Endothelial cell of umbilical vein (primary cell): ENCODE measurements at places on chromosomes 7 and 10. TPM values are rescaled to one million over a fixed set of nuclear protein-coding genes. Genes with fewer than 3 reads are reported as not detected.

DNA sequence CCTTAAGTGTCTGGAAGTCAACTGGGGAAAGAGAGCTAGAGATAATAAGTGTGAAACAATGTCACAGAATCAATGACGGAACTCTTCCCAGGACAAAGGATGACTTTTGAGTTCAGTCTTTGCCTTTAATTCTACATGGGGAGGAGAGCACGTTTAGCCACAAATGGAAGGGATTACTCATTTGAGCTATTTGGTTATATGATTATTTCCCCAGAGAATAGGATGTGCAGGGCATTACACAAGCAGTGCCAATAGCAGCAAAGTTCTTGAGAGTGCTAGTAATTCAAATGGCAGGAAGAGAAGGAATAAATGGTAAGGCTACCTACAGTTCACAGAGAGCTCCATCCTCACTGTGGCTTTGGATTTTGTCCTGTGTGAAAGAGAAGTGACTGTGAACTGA lies 6.0 kb downstream of the EGFR start:
- no peak for DNase-seq

- DNase-seq = no peak
Observed at GRCh38 chr10:47310090-47310505, 10.1 kb downstream of the GDF10 start.

GRCh38 chr7:121352323-121352722 lies 23.5 kb downstream of the WNT16 start:
- DNase-seq = no peak

GRCh38 chr10:24929056-24929544 lies 23.3 kb downstream of the PRTFDC1 start:
- no peak for DNase-seq

DNA sequence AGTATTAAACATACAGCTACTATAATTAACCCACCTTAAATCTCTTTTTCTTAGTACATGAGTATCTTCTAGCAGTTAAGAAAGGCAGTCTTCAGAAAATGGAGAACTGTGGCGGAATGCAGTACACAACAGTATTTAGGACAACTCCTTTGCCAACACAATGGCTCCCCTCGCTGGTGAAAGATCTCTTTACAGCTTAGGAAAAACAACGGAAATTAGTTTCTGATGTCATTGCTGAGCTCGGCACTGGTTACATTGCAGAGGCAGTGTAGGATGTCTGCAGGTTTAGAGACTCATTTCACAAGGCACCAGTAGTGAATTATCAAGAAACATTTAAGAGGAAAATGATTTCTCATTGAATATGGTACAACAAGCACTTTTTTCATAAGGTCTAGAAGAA lies 43.4 kb downstream of the GLRX3 start:
- peak; percentile 82 for DNase-seq

DNA sequence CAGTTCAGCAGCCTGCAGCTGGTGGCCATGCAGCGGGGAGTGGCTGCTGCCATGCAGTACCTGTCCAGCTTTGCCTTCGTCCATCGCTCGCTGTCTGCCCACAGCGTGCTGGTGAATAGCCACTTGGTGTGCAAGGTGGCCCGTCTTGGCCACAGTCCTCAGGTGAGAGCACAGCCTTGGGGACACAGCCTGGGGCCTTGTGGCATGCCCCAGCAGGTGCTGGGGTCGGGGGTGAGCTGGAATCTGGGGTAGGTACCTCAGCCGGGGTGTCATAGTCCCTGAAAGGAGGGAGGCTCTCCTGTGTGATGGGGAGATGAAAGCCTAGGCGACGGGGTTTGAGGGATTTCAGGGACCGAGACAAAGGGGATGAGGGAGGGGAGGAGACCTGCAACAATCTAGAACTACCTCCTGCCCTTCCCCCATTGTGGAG lies 14.1 kb downstream of the EPHB6 start:
- no peak for DNase-seq

- DNase-seq = no peak
Observed at GRCh38 chr7:6170571-6171531, 101.6 kb downstream of the CYTH3 start.

DNA sequence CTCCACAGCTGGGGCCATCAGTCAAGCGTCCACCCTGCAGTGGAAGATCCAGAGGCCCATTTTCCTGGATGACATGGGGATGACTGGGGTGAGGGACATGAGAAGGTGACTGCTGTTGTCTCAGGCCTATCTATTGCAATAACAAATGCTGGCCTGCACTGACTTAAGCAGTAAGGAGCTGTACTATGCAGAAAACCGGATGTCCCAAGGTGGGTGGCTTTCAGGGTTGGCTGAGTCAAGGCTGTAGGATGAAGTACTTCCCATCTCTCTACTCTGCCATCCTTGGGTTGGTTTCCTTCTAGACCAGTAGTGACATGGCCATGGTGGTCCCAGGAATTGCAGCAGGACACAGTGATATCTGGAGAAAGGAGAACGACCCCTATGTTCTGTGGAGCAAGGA lies 48.1 kb downstream of the NEURL1 start:
- DNase-seq = no peak

- DNase-seq = no peak
Observed at GRCh38 chr10:126027692-126028091, 131.3 kb downstream of the FANK1 start.

DNA sequence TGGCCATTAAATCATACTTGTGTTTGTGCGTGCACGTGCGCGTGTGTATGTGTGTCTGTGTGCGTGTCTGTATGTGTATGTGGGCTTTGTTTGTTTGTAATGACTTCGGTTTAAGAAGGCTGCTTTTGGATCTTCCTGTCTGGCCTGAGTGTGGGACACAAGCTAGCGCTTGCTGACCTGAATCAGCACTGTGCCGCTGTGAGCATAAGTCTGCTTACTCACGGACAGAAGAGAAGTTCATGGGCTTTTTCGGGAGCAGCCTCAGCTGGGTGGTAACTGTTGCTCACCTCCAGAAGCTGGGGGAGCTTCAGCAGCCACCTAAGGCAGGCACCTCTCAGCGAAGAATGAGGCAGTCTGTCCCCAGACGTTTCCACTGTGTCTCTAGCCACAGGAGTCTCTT lies 56.1 kb upstream of the TRUB1 start:
- DNase-seq = no peak

- peak; percentile 80 for DNase-seq
Observed at GRCh38 chr10:63465293-63466143, at the start of gene JMJD1C. TSS of gene JMJD1C (minus strand) at chr10:63465977. CDS start at chr10:63465662, 315 bp downstream.

DNA sequence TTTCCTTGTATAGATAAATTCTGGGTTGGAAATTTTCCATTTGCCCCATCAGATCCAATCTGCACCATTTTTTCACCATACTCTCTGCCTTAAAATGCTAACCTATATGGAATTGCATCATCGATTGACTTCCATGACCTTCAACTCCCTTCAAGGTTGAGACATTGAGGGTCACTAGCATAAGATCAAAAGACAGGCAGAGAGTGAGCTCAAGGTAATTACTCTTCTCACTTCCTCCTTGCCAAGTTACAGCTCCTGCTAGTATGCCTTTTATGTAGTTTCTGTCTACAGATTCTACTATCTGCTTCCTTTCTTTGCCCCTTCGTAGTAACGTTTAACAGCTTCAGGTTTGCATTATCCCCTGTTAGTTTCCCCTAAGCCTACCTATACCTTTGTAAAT lies 1127.7 kb upstream of the LRRTM3 start:
- no peak for DNase-seq

The EIF3B gene
- polyA plus RNA-seq = 104 and 107 TPM in 2 replicates
